ENCODE measurements at places on chromosomes 3 and 15.

DNA sequence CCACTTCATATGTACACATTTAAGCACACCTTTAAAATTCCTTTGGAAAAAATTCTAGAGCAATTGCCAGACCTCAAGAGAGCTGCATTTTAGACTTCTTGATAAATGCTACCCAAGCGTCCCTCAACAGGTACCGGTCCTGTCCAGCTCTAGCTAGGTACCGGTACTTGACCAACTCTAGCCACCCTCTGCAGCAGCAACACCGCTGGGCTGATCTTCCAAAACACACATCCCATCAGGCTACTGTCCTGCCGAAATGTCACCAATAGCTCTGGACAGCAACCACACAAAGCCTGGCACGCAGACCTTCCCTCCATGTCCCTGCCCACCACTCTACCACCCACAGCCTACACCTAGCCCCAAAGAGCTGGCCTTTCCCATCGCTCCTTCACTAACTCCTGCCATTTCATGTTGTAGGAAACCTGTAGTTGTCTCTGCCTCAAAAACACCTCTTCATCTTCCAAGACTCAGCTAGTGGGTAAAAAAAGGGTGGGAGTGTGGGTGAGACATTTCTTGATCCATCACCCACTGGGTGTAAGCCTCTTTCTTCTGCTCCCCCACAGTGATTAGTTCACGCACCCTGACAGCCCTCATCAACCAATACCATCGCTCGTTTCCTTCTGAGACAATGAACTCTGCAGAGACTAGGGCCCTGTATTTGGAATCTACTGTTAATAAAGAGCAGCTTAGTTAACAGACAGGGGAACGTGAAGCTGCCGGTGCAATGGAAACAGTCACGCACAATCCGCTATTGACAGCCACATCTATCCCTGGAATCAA, 6.8 kb downstream of the CHSY1 start:
- DNase-seq: no peak

DNA sequence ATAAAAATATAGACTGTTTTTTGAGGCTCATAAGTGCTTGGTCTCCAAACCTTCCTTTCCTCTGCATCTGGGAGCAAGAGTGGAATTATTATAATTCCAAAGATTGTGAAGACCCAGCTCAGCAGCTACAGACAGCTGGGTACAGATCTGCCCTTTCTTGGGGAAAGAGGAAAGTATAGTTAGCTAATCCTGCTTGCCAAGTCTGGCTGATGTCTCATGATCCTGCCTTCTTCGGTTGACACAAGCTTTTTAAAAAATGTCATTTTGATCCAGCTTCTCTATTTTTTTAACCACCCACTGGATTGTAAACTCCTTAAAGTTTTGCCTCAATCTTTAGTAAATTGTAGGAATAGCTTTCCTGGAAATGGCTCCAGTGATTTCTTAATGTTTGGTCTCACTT, 181.1 kb downstream of the LRTM1 start:
- DNase-seq: no peak

- no peak for DNase-seq
Observed at GRCh38 chr3:9291821-9292410, 42.5 kb upstream of the SRGAP3 start.

GRCh38 chr15:82890995-82891390, 61.5 kb downstream of the HOMER2 start:
- no peak for DNase-seq

DNA sequence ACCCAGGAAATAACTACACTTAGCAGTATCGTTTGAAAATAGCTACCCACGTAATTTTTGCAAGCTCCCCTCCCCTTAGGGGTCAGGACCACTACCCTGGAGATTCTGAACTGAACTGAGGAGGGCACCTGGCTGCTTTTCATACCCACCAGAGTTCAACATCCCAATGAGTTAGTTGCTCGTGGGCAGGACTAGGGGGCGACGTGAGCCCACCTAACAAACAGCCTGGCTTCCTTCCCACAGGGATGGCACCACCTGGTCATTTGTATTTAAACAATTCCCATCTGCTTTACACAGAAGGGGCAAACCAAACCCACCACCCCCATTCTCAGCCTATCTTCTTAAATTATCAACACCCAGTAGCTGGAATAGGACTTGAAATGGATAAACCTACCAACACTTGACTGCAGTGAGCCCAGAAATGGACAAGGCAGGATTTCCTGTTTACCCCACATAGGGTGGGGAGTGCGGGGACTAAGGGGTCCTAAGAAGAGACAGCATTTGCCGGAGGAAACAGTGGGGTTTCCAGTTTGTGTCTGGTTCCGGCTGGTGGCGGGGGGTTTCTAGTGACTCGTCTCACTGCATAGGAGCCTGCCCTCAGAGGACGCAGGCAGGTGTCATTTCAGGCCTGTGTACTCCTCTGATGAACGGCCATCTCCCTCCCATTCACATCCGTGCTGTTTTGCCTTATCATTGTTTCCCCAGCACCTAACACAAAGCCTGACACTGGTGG, 11.6 kb upstream of the VGLL4 start:
- DNase-seq: peak; percentile 16

DNA sequence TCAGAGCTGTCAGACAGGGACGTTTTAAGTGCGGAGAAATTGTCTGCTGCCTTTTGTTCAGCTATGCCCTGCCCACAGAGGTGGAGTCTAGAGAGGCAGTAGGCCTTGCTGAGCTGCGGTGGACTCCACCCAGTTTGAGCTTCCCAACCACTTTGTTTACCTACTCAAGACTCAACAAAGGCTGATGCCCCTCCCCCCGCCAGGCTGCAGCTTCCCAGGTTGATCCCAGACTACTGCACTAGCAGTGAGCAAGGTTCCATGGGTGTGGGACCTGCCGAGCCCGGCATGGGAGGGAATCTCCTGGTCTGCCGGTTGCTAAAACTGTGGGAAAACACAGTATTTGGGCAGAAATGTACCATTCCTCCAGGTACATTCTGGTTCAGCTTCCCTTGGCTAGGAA, 282.1 kb downstream of the VGLL3 start:
- no peak for DNase-seq

DNA sequence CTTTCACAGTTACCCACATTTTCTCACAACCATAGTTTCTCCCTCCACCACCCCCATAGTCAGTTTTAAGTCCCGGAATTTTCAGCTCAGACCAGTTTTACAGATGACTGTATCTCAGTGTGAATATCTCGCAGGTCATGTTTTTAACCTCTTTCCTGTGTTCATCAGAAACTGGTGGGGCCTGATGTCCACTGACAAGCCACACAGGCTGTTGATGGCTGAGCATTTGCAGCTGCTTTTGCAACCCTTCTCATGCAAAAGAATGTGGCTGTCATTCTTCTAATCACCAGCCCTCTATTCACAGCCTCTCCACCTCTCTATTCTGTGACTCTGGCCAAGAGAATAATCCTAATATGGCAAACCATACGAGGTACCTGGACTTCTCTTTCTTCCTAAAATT, 8.5 kb downstream of the GYG1 start:
- DNase-seq: no peak

GRCh38 chr3:55923207-55923606, 436.1 kb upstream of the WNT5A start:
- DNase-seq: no peak

GRCh38 chr3:64319391-64319790, 94.1 kb upstream of the PRICKLE2 start:
- no peak for DNase-seq

DNA sequence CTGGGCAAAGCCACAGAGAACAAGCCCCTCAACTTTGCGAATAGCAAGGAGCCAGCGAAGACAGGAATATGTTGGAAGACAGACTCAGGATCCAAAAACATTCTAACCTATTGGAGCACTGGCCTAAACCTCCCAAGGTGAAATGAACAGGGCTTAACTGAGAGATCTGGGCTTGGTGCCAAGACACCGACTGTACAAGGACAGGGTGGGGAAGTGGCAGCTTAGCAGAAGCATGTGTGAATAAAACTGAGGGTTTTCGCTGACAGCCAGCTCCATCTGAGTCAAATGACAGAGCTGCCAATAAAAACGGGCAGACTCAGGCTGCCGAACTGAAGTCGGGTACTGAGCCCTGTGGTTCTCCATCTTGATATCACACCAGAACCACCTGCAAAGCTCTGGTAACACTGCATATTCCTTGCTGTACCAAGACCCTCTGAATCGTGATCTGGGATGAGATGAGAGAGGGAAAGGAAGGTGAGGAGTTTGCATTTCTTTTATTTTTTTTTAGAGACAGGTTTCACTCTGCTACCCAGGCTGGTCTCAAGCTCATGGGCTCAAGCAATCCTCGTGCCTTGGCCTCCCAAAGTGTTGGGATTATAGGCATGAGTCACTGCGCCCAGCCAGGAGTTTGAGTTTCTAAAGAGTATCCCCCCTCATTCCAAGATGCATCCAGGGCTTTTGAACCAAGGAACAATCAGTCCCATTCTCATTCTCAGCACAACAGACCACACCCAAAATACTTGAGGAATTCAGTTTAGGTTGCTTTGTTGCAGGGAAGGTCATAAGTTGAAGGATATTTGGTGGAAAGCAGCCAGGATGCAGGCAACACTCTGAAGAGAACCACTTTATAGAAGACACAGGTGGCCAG, 6.0 kb upstream of the PLCB2 start:
- peak; percentile 48 for DNase-seq

GRCh38 chr15:96285305-96285704, 45.2 kb upstream of the NR2F2 start:
- DNase-seq: no peak

- DNase-seq: no peak
Observed at GRCh38 chr3:79414035-79414434, 353.8 kb downstream of the ROBO1 start.

DNA sequence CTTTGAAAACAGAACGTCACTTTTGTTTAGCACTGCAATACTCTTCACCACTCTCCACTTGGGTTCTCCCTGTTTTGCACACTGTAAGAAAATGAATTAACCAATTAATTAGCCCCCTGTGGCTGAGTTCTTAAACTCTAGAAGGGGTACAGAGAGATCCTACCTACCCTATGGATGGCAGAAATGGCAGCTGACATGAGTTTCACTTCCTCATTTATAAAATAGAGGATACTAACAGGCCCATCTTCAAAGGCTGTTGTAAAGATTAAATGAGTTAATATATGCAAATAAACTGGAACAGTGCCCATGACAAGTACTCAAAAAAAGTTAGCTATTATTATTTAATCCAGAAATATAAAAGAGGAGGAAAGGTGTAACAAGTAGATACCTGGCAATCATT, 36.9 kb downstream of the SUCLG2 start:
- no peak for DNase-seq

GRCh38 chr3:125317761-125318160, 57.4 kb downstream of the ZNF148 start:
- DNase-seq: no peak

DNA sequence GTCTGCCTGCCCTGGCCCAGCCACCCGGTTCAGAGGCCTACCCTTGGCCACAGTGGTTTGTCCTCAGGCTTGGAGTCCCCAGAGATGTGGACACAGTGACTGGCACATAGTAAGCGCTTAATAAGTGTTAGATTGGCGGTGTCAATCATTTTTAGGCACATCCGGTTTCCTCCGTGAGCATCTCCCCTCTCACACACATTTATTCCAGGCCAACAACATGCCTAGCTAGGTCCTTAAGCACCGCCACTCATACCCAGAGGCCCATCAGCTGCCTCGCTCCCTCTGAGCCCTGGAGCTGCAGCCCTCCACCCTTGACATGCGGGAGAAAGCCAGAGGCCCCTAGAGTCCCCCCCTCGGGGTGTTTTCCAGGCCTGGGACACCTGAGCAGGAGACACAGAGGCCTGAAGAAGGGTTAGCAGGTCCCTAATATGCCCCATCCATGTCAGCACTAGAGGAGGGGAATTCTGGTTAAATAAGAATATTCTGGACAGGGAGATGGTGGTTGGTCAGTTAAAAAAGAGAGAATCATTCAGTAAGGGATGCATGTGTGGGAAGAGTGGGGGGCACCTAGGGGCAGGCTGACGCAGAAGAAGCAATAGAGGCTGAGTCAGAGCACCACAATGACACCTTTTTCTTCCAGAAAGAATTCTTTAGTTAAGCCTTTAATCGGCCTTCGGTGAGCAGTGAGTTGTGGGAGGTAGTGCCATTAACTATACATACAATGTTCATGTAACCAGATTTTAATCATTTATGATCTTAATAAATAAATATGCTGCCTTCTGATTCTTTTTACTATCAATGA, 22.3 kb downstream of the NR2F2 start:
- no peak for DNase-seq

- DNase-seq: no peak
Observed at GRCh38 chr3:83523470-83524073, 1435.2 kb upstream of the CADM2 start.

- DNase-seq: no peak
Observed at GRCh38 chr3:139218046-139218445, 125.8 kb upstream of the MRPS22 start.

GRCh38 chr15:94287794-94288246, 56.5 kb downstream of the MCTP2 start:
- peak; percentile 63 for DNase-seq

DNA sequence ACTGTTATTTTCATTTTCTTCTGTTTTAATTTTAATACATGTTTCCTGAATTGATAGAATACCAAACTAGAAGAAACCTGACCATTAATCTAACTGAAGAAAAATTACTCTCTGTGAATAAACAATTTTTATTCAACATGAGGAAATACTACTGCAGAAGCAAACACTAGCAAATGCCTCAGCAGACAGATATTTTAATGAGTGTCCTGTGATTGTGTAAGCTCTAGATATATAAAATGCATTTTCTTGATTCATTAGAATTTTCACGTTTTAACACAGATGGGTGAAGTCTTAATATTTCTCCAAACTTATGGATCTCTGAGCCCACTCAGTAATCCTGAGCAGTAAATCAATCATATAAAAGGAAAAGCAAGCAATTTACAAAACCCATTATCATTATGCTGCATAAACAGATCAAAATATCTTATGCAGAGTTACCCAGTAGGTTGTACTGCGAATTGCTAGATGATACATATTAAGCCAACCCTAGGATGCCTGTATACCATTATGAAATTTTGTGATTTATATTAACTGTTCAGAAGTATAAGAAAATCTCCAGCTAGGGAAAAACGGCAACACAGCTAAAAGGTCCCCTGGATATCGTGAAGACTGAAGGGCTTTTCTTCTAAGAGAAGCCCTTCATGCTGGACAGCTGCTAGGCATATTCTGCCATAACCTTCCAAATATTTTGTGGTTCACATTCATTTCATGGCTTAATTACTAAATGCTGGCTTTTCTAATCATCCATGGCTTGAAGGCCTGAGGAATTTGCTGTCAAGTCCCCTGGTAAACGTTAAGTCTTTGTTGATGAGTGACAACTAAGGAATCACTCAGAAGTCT, 157.7 kb upstream of the TGFBR2 start:
- DNase-seq: no peak

GRCh38 chr3:72953325-72953956, 43.2 kb upstream of the PPP4R2 start:
- DNase-seq: no peak

GRCh38 chr15:81297603-81298575, 26.1 kb downstream of the STARD5 start:
- DNase-seq: peak; percentile 59

GRCh38 chr15:99961011-99961441, 227.8 kb upstream of the LYSMD4 start:
- peak; percentile 54 for DNase-seq

GRCh38 chr15:57537072-57537471, 54.6 kb upstream of the MYZAP start:
- DNase-seq: no peak
